ENCODE measurements at places on chromosomes 1 and 21.

DNA sequence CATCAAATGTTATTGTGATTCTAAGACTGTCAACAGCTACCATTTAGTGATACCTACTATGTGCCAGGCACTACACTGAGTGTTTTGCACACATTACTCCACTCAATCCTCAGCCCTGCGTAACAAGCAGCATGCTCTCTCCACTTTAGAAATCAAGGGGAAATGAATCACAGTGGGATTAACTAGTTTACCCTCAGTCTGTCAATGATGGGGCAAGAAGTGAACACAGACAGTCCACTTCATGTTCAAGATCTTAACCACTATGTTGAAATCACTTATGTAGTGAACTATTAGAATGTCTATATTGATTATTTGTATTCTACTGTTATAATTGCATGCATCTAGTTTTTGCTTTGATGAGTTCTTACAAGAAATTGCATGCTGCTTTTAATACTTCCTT lies 165.3 kb downstream of the LTN1 start:
- DNase-seq, result no peak

DNA sequence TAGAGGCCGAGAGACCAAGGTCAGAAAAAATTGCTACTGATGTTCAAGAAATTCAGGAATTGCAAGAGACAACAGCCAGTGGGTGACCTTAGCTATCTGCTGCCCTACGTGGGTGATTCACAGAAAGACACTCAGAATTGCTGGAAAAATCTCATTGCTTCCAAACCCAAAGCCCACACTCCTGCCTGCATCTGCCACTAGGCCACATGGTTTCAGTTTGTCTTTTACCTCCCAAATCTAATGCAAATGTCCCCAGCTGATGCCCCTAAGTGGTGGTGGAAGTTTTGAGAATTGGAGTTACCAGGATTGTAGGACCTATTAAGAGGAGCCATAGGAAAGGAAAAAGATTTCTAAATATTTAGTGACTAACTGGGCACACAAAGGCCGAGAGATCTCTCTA lies 341.5 kb upstream of the CHRM3 start:
- DNase-seq, result no peak

DNA sequence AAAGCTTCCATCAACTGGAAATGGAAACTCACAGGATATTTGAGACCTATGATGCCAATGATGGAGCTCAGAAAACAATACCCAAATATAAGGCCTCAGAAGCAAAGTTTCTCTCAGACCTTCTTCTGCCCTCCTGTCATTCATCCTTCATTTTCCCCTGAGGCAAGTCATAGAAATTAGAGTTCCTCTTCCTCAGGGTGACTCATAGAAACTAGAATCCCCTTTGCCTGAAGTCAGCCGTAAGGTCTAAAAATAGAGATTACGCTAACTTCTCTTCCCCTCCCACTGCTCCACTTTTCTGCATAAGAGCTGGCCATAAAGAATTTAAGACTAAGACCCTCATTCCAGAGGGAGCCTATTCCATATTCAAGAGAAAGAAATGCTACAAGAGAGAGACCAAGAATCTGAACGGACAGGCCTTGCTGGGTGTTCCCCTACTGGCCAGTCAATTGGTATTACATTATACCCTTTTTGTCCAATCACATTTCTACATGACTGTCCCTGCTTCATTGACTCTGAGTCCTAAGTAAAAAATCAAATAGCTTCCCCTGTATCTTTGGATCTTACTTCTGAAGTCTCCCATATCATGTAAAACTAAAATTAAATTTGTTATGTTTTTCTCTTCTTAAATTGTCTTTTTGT lies 994.9 kb downstream of the ADGRL2 start:
- no peak for DNase-seq

- DNase-seq, result no peak
Measured at GRCh38 chr1:41847733-41848132, 71.0 kb downstream of the HIVEP3 start.

GRCh38 chr1:173342736-173343135 lies 134.4 kb upstream of the PRDX6 start:
- no peak for DNase-seq

DNA sequence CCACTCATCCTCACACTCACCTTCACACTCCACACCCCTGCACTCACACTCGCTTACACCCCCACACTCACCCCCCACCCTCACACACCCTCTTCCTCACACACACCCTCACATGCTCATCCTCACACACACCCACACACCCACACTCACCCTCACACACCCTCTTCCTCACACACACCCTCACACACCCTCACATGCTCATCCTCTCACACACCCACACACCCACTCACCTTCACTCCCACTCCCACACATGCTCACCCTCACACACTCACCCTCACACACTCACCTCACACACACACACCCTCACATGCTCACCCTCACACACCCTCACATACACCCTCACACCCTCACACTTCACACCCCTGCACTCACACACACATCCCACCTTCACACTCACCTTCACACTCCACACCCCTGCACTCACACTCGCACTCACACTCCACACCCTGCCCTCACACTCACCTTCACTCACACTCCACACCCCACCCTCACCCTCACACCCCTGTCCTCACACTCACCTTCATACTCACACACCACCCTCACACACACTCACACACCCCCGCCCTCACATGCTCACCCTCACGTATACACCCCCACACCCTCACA lies 42.6 kb upstream of the EDN2 start:
- DNase-seq, result no peak

Data from SHP77 (cell line).